MV-4-11 (cell line): ENCODE measurements at places on chromosomes 12 and 14.

DNA sequence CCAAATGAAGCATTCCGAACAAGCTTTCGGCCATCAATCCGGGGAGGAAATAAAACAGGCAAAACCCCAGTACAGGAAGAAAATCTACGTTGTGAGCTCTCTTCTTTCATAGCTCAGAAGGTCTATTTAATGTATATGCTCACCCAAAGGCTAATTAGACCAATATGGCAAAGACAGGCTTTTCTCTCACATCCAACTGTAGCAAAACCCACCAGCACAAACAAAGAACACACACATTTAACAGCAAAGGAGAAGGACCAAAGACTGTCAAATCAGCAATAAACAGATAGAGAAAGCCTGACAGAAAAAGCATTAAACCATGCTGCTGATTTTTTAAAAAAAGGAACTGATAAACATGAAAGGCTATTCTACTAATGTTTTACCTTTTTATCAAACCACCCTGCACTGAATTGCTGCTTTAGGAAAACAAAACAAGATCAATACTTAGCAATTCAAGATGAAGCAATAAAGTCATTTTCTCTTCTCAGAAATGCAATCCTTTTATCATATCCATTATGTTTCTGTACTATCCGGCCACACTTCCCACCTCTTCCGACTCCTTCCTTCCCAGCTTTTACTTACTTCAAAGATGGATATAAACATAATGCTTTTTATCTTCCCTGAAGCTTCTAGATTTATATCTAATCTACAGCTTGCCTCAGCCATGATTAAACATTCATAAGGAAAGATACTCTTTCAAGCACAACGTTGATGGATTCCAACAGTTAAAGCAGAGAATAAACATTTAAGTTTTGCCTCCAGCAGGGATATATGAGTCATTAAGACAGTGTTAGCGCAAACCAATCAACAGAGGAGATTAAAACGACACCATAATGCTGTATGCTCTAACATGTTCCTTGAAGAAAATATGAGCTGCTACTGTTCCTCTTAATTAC is 74.6 kb upstream of the BBS10 start:
- DNase-seq, result no peak

GRCh38 chr12:13090054-13090453 is 13.4 kb downstream of the GSG1 start:
- DNase-seq, result peak; percentile 52

DNA sequence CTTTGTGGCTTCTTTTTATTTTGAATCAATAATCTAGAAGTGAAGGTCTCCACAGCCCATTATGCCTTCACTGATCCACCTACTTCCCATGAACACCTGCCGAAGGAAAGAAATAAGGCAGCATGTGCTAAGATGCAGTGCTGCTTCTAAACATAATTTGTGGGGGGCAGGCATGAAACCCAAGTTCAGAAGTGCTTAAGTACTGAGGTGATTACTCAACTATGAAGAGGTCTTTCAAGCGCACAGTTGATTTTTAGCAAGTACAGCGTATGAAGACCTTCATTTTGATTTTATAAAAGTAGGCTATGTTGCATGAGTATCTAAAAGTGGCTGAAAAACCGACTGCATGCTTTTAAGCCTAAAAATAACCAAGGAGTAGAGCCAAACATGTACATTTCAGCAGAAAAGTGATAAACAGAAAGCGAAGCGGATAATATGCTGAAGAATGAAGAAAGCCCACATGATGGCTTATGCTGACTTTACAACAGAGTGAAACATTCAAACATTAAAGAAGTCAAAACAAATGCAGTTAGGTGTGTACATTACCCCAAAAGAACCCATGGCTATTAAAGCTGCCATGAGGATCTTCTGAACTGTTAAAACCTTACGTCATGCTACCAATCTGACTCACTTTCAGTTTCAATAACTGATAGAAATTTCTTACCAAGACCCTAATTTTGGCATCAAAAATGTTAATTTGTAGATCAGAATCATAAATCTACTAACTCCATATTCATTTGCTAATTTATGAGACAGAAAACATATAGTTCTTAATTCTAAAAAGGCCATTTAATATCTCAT is 29.3 kb downstream of the KICS2 start:
- DNase-seq, result peak; percentile 30

DNA sequence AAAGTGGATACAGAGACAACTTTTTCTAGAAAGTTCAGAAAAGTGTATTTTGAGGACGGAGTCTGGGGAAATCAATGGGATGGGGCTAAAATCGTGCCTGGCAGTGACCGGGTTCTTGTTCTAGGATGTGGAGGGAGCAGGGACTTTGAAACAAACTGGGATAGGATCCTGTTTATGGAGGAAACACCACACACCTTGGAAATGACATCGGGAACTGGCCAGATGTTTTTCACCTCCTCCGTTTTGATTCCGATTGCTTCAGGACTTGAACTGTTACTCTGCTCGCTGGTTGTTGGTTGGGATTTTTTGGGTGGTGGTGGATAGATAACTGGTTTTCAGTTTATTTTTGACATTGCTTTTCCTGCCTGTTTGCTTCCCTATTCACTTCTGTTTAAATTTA is 506 bp downstream of the EMP1 start:
- no peak for DNase-seq

GRCh38 chr14:90276646-90277367 is 20.5 kb downstream of the PSMC1 start:
- peak; percentile 40 for DNase-seq

GRCh38 chr14:92425101-92425500 is 88.5 kb upstream of the RIN3 start:
- no peak for DNase-seq

GRCh38 chr12:96710127-96710745 is 196.8 kb upstream of the NEDD1 start:
- no peak for DNase-seq

GRCh38 chr14:95314609-95315008 is 5.1 kb downstream of the CLMN start:
- DNase-seq, result peak; percentile 85

GRCh38 chr12:49503674-49504180 is 35.1 kb upstream of the KCNH3 start:
- DNase-seq, result no peak
